ENCODE measurements at places on chromosomes 11 and 22. TPM values are rescaled to one million over a fixed set of nuclear protein-coding genes. Genes with fewer than 3 reads are reported as not detected.

UPK2 gene
- not detected for total RNA-seq

DNA sequence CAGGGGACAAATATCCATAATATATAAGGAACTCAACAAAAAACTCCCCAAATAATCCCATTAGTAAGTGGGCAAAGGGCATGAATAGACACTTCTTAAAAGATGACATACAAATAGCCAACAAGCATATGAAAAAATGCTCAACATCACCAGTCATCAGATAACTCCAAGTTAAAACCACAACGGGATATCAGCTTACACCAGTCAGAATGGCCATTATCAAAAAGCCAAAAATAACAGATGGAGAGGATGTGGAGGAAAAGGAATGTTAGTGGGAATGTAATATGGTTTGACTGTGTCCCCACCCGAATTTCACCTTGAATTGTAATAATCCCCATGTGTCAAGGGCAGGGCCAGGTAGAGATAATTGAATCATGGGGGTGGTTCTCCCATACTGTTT is 350.1 kb downstream of the GUCY1A2 start:
- no peak for DNase-seq

DNA sequence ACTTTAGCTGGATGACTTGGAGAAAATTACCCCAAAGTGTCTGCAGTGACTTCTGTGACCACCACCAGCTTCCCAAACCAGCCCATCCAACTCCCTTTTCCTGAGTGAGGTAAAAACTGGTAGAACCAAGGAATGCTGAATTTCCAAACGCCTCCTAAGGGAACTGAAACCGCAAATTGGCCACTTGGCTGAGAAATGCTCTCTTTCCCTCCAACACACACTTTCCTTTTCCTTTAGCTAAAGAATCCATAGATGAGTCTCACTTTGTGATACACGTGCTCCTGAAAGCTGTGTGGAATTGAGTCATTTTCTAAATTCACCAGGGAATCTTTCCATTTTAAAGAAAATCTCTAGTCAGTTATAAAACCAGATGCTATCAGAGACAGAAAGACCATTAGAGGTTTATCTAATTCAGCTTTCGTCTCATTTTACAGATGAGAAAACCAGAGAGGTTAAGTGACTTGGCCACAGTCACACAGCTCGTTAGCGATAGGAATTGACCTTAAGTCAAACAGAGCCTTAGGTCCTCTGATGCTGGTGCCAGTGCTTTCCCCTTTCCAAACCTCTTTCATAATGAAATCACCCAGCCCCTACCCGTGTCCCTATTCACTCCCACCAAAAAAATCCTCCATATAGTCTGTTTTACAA is 137.2 kb downstream of the COMMD9 start:
- DNase-seq, result no peak

DNA sequence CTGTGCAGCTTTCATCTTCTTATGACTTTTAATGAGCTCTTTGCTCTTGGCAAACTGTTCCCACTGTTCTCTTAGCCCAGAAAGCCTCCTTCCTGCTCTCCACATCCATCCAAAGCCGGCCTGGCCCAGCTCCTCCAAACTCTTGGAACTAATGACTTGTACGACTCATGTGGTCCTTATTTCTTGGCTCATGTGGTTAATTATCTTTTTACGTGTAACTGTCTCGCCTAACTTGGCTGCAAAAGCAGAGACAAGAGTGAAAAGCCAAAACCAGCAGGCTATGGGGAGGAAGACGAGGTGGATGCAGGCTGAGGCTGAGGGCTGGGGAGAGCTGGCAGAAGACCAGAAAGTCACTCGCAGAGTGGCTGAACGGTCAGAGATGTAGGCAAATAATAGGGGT is 5.5 kb downstream of the CSNK2A3 start:
- DNase-seq, result peak; percentile 74

GRCh38 chr22:37148742-37149665 is 712 bp downstream of the IL2RB start:
- DNase-seq, result no peak

- DNase-seq, result no peak
Observed at GRCh38 chr11:104098555-104098954, 62.1 kb downstream of the DDI1 start.

TRIOBP gene
- total RNA-seq, result 135 TPM

AMPD3 gene
- total RNA-seq, result 6.4 TPM

- DNase-seq, result no peak
Observed at GRCh38 chr22:50247748-50248147, 2.9 kb upstream of the TUBGCP6 start.

- no peak for DNase-seq
Observed at GRCh38 chr11:31247321-31247720, 122.2 kb downstream of the DCDC1 start.

DNA sequence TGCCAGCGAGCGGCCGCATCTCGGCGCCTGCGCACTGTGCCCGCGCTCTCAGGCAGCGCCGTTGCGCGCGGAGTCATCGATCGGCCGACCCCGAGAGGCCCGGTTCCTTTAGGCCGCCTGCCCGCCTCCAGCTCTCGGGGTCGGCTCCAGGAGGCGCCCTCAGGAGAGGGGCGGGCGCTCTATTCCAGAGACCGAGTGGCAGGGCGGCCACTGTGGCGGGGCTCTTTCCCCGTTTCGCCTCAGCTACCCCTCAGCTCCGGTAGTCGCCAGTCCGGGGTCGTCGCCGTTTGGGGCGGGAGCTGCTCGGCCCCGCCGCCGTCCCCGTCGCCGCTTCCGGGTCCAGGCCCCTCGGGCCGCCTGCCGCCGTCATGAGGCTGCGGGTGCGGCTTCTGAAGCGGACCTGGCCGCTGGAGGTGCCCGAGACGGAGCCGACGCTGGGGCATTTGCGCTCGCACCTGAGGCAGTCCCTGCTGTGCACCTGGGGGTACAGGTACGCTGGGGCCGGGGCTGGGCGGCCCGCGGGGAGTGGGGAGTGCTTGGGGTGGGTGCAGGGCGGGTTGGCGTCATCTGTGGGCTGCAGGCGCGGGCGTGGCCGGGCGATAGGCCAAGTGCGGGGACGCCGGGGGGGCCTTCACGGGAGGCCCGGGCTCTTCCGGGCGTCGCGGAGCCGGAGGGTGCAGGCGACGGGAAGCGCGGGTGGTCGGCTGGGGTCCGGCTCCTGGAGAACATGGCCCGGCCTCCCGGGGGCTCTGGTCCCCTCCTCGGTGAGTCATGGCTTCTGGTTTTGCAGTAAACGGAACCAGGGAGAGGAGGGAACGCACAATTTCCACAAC is at the start of gene FBXO7:
Gene FBXO7, plus strand, starts transcription at position 177 of the 833 bp plus-strand sequence. Its CDS starts 192 bp downstream, at position 369.
- peak; percentile 96 for DNase-seq

- no peak for DNase-seq
Observed at GRCh38 chr11:2977113-2977512, 15.0 kb downstream of the NAP1L4 start.

- no peak for DNase-seq
Observed at GRCh38 chr22:21797444-21798221, 62.0 kb upstream of the YPEL1 start.

DNA sequence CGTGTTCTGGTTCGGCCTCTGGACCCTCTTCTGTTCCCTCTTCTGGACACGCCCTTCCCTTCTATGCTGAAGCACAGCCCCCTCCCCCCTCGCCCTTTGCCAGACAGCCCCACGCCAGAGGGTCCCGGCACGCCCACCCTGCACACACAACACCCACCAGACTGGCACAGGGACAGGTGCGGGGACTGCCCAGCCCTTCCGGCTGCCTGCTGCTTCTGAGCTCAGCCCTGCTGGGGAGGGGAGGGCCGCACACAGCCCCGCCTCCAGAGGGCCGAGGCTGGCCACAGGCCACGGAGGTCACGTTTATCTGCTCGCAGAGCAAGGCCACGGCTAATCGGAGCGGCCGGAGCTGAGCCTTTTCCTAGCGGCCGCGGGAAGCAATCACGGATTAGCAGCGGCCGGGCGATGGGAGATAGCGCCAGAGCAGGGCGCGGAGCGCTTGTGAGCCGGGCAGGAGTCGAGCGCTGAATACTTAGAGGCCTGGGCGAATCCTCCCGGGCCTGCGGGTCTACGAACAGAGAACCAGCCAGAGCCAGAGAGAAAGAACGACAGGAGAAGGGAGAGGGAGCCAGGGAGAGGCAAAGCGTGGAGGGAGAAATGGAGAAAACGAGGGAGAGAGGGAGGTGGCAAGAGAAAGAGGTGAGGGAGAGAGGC is 21.5 kb downstream of the OTUB1 start:
- DNase-seq, result peak; percentile 87

DNA sequence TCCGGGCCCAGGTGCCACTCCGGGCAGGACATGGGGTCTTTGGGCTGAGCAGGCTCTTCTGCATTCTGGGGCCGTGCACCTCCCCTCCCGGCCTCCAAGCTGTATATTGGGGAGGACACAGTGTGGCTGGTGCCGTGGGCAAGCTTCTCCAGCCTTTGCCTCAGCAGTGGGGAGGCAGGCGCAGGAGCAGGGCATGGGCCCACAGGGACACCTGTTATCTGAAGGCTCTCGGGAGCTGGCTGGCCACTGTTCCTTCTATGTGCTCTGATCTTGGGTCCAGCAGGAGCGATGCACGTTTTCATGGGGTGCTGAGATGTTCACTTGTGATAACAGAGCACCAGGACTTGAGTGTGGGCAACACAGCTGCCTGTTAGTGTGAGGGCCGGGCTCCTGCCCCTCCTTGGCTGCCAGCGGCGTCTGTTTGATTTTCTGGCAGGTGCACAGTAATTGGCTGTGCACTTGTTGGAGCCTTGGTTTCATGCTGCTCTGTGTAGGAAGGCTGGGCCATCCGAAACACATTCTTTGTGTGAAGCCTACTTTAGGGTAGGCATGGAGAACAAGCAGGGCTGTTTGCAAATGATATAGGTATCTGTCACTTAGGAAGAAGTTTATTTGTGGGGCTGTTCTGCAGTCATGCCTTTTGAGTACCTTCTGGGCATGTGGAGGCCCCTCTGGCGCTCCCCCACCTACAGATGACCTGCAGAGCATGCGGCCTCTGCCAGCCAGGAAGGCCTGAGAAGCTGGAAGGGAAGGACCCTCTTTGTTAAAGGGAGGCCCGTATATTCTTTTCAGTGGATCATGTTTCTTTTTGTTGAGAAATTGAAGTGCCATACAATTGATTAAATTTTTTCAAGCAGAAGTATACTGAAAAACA is 201.5 kb downstream of the TBC1D22A start:
- peak; percentile 52 for DNase-seq

- DNase-seq, result no peak
Observed at GRCh38 chr11:87743007-87743406, 432.2 kb downstream of the RAB38 start.

GRCh38 chr22:25368271-25368670 is 148.8 kb downstream of the CRYBB2 start:
- DNase-seq, result no peak

GRCh38 chr11:79663017-79663416 is 222.2 kb upstream of the TENM4 start:
- no peak for DNase-seq

- no peak for DNase-seq
Observed at GRCh38 chr11:92272651-92273050, 48.0 kb downstream of the FAT3 start.

DNA sequence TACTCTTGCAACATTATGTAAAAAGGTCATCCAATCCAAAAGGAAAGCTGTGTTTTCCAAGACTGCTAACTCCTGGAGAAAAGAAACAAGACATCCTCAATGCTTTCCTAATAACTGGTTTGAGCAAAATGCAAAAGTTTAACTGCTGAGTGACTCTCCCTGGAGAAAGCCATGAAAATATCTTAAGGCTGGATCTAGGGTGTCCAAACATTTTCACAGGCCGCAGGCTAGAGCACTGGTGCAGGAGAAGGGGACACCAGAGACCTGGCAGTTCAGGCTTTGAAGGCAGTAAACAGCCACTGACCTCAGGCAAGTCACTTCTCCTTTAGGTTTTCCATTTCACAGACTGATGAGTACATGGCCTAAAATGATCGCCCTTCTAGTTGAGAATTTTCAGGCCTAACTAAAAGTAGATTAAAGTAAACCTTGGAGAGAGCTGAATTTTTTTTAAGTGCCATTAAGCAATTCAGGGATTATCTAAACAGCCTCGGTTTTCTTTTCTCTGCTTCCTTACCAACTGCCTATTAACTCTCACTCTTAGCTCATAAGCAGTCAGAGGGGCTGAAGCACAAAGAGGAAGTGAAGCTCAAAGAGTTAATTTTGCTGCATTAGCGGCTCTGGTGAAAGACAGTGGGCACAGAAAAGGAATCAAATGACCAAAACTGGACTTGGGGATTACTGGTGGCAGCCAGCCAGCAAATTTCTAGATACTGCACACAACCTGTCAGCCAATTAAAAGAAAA is 2.3 kb downstream of the CHKA start:
- peak; percentile 60 for DNase-seq

DNA sequence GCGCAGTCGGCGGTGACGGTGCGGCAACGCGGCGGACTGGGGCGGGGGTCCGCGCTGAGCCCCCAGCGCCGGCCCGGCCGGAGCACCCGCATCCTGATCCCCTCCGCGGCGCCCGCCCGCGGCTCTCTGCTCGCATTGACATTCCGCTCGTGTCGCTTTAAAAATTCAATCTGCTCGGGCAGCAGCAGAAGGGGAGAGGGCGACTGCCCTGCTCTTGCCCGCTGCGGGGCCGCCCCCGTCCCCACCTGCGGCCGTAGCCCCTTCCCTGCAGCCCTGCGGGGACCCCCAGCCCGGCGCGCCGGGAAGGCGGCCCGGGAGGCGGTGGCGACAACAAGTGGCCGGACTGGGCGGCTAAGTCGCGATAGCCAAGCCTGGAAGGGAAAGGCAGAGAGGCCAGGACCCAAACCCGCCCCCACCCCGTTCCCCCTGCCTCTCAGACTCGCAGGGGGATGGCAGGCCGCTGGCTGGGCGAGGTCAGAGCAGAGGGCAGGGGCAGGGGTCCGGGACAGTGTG is 1.1 kb downstream of the CABP7 start:
- DNase-seq, result no peak

- no peak for DNase-seq
Observed at GRCh38 chr11:25068451-25068850, 571.6 kb downstream of the LUZP2 start.

- no peak for DNase-seq
Observed at GRCh38 chr11:57049749-57050148, 61.0 kb downstream of the OR5AK2 start.

MS4A4A gene
- total RNA-seq, result 41.3 TPM

GRCh38 chr11:116558504-116559211 is 214.1 kb downstream of the BUD13 start:
- DNase-seq, result no peak

DNA sequence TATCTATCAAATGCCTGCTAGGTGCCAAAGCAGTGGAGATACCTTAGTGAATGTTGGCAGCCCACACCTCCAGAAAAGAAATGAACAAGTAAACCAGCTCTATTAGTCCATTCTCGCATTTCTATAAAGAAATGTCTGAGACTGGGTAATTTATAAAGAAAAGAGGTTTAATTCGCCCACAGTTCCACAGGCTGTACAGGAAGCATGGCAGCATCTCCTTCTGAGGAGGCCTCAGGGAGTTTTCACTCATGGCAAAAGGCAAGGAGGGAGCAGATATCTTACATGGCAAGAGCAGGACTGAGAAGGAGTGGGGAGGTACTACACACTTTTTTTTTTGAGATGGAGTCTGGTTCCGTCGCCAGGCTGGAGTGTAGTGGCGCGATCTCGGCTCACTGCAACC is 18.7 kb upstream of the ZC3H12C start:
- DNase-seq, result no peak

DNA sequence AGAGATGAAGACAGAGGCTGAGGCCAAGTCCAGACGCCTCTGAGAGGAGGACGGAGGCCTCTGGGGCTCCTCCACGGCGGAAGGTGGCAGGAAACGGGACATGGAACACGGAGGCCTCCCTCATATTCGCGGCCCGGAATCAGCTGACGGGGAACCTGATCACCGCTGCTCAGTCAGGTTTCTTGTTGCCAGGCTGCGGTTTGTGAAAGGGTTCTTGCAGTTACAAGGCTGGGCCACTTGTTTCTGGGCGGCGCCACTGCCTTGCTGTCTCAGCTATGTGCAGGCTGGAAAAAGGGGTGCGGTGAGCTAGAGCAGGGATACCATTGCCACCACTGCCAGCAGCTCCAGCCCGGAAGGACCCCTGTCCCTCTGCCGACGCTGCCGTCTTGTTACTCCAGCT is 10.0 kb upstream of the MMP1 start:
- DNase-seq, result no peak

- DNase-seq, result no peak
Observed at GRCh38 chr11:2699185-2699530, 636 bp downstream of the KCNQ1OT1 start.
